Hematopoietic multipotent progenitor cell treated with erythropoietin and hydrocortisone succinate and interleukin-3 and kit ligand, for 17 days (in vitro differentiated cells): ENCODE measurements at places on chromosomes 7 and 10.

DNA sequence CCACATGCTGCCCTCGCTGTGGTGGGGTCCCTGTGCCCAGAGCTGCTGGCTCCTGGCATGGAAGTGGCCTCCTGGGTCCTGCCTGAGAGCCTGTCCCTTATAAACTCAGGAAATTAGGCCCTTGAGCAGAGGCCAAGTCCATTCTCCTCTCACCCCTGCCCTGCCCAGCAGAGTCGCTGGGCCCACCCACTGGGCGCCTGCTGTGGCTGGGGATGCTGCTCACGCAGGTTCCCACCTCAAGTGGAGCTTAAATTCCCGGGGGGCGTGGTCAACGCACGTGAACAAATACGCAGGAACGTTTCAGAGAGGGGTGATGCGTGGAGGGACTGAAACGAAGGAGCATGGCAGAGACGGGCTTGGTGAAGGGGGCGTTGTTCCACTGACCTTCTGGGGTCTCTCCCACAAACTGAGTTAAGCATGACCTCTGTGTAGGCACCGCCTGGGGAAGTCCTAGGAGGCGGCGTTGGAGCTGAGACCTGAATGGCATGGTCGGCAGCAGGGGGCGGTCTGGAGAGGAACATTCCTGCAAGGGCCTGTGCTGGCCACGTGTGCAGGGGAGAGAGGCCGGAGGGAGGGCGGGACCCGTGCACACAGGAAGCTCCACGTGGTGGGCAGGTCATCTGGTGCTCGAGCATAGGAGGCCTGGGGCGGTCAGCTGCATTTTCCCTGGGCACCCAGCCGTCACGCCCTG, 27.9 kb downstream of the FAM20C start:
- no peak for DNase-seq

GRCh38 chr7:110058401-110058800, 1032.5 kb upstream of the LRRN3 start:
- DNase-seq = no peak

DNA sequence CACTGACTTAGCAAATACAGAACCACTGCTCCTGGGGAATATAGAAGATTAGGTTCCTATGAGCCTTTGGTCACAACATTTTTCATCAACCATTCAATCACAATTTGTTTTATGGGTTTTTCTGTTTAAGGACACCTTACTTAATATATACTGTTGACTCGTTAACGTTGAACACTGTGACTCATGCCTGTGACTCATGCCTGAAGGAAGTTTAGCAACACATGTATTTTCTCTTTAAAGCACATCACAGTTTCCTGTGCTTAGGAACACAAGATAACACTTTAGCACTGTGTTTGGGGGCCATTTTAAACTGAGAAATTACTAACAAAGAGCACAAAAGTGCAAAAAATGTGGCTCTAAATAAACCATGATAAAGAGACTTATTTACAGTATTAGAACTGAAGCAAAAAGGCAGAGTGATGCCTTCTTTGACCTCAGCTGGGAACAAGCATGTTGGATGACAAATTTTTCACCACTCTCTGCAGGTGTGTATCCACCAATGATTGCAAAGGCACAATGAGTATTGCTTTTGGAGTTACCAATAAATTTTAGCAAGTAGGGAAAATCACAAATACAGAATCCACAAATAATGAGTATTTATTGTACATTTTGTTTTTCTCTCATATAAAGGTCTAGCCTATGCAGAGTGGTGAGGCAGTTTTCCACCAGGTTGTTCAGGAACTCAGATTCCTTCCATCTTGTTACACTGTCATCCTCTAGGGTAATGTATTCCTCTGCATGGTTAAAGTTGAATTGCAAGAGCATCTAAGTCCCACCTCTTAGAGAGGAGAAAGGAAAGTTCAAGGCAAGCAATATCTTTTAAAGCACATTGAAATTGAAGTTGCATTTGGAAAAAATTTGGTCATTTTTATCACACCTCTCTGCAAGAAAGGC, 7.3 kb downstream of the FGFBP3 start:
- peak; percentile 20 for DNase-seq

DNA sequence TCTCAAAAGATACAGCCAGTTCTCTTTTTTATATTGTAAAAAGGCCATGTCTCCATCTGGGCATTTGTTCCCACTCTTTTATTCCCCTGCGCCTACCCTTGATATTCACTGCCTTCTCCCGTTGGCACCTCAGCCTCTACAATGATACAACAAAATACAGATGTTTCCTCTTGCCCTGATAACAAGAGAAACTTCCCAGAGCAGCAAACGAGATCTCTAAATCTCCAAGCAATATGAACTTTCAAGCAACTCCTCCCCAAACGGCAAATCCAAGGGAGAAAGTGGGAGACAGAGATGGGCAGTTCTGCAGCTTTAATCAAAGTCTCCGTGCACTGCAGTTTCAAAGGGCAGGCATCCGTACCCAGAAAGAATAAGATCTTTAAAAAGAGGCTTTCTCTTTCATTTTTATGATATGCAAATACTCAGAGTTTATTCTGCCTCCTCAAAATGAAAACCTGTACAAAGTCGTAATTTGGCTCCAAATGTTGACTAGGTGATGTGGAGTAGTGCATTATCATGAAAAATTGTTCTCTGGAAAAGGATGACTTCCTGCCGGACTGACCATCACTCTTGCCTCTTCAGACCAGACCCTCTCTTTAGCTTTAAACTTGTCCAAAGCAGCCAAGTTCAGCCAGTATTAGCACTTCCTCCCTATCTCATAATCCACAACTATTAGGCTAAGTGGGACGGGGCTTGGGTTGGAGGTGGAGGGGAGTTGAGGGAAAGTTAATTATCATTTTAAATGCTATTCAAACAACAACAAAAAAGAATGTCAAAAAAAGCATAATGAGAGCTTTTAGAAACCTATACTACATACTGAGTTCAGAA, 682 bp downstream of the HGF start:
- DNase-seq = no peak

DNA sequence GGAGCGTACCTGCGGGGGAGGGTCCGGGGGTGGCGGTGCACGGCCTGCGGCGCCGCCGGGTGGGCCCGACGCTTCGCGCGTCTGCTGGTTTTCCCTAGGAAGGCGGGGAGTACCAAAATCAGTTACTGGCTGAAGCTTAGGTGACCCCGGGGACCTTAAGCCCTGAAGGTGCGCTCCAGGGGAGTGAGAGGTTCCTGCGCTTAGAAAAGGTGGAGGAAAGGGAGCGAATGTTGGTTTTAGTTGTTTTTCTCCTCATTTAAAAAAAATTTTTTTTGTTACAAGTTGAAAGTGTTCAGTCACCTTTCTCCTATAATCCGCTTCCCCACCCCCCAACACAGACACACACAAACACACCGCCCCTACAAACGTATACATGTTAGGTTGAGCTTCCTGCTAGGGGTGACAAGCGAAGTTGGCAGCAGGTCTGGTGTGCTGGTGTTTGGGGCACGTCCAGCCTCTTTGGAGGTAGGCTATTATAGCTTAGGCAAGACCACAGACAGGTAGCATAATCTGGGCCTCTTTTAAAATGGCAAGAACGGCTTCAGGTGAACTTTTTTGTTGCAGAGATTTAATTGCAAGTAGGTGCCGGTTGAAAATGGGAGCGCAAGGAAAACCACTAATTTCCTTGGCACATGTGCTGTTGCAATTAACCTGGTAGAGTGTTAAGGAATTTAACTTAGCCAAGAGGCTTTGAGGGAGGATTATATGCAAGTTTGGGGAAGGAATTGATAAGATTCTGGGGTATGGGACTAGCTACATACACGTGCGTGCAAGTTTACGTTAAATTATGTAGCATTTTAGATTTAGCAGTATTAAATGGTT, 945 bp downstream of the ADD3 start:
- peak; percentile 27 for DNase-seq

GRCh38 chr7:151179946-151180345, 7.1 kb downstream of the ASB10 start:
- DNase-seq = no peak

DNA sequence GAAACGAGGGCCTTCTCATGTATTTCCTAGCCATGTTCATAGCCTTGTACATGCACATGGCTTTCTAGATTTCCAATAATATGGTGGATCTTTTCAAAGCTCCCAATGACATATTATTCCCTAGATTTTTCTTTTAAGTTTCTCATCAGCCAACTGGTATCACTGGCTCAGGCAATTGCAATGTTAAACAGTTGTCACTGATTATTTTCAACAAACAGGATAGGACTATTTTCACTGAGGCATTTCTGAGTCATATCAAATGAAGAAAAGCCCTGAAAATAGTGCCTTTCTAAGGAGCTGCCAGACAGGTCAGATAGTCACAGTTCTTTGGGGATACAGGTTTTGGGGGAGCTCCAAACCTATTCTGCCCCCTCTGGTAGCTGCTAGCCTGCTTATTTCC, 4.5 kb upstream of the LMTK2 start:
- DNase-seq = no peak

- DNase-seq = no peak
Measured at GRCh38 chr10:67780759-67781538, 57.0 kb downstream of the DNAJC12 start.

DNA sequence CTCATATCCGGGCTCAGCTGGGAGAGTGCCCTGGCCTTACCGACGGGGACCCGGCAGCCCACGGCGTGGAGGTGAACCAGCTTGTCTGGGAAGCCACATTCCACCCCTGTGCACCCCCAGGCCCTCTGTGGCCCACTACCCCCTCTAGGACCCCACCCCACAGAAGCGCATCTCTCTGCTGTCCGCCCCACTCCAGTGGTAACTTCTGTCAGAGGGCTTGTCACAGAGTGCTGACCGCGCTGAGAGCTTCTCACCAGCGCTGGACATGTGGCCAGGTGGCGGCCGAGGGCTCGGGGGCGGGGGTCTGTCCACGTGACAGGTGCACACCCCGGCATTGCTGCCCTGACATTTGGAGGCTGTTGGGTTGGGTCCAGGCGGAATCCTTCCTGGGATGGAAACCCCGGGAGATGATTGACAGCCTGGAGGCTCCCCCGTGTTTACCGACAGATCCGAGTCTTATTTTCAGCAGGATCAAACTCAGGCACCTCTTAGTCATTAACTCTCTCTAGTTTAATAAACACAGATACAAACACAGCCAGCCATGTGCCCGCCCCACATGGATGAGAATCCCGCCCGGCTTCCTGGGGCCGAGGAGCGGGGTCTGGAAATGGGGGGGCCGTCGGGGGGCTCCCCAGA, 5.1 kb downstream of the ELFN1 start:
- DNase-seq = no peak

GRCh38 chr10:11192304-11193000, 174.8 kb downstream of the CELF2 start:
- no peak for DNase-seq

DNA sequence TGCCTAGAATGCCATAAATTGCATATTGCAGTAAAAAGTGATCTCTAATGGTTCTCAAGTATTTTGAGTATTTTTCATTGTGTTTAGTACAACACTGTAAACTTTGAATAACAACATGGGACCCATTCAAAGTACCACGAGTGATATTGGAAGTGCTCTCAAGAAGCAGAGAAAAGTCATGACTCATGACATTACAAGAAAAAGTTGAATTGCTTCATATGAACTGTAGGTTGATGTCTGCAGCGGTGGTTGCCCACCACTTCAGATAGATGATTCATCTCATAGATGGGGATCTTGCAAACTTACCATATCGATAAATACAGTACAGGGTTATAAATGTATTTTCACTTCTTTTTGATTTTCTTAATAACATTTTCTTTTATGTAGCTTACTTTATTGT, 33.9 kb downstream of the ENTPD1 start:
- DNase-seq = no peak

DNA sequence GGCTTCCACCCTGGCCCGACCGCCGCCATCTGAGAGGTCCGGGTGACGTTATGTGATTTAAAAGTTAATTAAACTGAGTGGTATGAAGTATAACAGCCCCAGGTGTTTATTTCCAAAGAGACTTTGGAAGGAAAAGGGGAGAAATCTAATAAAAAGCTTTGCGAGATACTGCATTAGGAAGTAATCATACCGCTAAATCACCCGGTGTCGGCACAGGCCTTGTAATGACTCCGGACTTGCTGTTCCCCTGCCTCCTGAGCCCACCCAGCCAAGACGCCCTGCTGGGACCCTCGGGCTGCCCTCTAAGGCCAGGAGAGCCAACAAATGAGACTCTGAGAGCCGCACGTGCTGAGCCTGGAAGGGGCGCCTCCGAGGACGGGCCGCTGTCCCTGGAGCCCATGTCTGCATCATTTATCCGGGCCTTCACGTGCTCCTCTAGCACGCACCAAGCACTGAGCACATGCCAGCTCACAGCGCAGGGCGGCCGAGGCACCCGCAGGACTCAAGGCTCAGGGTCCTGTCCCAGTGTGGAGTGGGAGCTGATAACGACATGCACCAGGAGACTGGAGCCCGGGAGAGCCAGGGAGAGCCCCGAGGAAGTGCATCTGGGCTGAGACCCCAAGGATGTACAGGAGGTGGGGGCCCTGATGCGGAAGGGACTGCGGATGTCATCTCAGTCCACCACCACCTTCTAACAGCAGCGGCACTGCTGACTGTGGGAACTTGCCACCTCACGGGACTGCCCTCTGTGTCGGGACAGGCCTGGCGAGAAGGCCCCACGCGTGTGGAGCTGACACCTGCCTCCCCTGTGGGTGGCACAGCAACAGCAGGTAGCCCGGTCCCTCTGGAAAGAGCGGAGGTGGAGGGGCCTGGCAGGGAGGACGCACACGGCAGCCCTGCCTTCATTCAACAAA, 182.7 kb downstream of the ELFN1 start:
- DNase-seq = no peak
